ENCODE measurements at places on chromosomes 11 and 22. TPM values are rescaled to one million over a fixed set of nuclear protein-coding genes. Genes with fewer than 3 reads are reported as not detected.

GRCh38 chr11:45779602-45780001 lies 25.3 kb upstream of the SLC35C1 start:
- no peak for DNase-seq

DNA sequence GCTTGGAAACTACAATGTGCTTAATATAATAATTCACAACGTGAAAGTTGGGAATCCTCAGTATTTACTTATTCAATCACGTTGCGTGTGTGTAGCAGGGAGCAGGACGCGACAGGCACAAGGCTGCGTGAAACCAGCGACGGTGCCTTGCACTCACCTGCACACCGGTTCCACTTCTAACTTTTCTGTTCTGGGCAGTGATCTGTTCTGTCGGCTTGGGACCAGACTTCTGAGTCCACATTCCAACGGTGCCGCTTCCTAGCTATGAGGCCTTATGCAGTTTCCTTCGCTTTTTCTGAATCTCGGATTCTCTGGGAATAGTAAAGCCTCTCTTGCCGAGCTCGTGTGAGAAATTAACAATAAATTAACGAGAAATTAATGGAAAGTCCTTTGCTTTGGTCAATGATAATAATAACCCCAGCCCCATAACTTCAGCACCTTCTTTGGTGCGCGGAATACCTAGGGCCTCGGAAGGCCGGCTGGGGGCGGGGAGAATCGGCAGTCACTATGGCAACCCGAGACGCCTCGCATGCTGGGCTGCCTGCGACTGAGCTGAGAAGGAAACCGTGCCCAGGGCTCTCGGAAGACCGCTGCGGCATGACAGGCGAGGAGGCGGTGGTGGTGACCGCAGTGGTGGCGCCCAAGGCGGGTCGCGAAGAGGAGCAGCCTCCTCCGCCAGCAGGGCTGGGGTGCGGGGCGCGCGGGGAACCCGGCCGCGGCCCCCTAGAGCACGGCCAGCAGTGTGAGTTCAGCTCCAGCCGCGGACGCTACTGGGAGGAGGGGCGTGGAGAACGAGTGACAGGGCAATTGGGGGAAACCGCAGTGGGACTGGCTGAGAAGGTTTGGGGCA lies at the start of gene C11orf97:
C11orf97 (plus strand) TSS at position 530 of the 850 bp plus-strand sequence; CDS start at position 598, 68 bp downstream.
- DNase-seq = no peak

GRCh38 chr22:49019737-49020713 lies 807.6 kb downstream of the BRD1 start:
- no peak for DNase-seq

CDON gene
- 47.4 TPM for total RNA-seq

GRCh38 chr11:31487848-31488247 lies 21.6 kb downstream of the IMMP1L start:
- no peak for DNase-seq

SLCO2B1 gene
- total RNA-seq = 11.7 TPM

- no peak for DNase-seq
Measured at GRCh38 chr22:28669387-28669786, 10.3 kb downstream of the TTC28 start.

ART5 gene
- not detected for total RNA-seq

CCDC116 gene
- 0.53 TPM for total RNA-seq

CEP126 gene
- 8.2 TPM for total RNA-seq

- no peak for DNase-seq
Measured at GRCh38 chr11:46149342-46149741, 28.1 kb upstream of the PHF21A start.

GRCh38 chr11:124961972-124962609 lies 8.1 kb downstream of the CCDC15 start:
- DNase-seq = peak; percentile 67

- no peak for DNase-seq
Measured at GRCh38 chr22:49348631-49349030, 479.0 kb downstream of the BRD1 start.

TTC36 gene
- total RNA-seq = not detected

- DNase-seq = no peak
Measured at GRCh38 chr11:42043312-42043711, 583.9 kb upstream of the LRRC4C start.

GRCh38 chr22:49308300-49308699 lies 519.4 kb downstream of the BRD1 start:
- no peak for DNase-seq

APOA5 gene
- not detected for total RNA-seq

ENTHD1 gene
- not detected for total RNA-seq

DNA sequence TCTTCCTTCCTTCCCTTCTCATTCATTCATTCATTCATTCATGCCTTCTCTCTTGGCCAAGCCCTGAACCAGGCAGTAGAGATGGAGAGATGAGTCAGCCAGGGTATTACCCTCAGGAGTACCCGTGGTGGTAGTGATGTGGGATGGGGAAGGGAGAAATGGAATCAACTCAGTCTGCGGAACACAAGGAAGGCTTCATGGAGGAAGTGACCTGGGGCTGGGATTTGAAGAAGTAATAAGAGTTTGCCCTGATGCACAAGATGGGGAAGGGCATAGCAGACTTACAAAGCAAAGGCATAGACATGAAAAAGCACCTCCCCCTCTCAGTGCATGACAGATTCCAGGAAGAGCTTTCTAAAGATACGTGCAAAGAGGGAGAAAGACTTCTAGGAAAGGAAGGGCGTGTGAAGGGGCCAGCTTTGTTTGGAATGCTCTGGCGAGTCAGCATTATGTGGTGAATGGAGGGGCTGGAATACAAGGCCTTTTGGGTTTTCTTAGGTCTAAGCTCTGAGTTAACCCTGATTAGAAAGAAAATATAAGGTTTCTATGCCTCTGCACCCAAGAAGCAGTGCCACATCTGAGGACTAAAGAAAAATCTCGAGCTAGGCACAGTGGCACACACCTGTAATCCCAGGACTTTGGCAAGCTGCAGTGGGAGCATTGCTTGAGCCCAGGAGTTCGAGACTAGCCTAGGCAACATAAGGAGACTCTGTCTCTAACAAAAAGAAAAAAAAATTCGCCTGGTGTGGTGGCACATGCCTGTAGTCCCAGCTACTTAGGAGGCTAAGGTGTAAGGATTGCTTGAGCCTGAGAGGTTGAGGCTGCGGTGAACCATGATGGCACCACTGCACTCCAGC lies 36.4 kb upstream of the ACER3 start:
- no peak for DNase-seq

- DNase-seq = peak; percentile 39
Measured at GRCh38 chr11:134385774-134386565, 26.1 kb downstream of the B3GAT1 start.

ST14 gene
- 9.5 TPM for total RNA-seq

- DNase-seq = no peak
Measured at GRCh38 chr11:72758304-72758689, 6.1 kb upstream of the ARAP1 start.

SCGB1D2 gene
- not detected for total RNA-seq

CHST1 gene
- total RNA-seq = 2.7 TPM

DNA sequence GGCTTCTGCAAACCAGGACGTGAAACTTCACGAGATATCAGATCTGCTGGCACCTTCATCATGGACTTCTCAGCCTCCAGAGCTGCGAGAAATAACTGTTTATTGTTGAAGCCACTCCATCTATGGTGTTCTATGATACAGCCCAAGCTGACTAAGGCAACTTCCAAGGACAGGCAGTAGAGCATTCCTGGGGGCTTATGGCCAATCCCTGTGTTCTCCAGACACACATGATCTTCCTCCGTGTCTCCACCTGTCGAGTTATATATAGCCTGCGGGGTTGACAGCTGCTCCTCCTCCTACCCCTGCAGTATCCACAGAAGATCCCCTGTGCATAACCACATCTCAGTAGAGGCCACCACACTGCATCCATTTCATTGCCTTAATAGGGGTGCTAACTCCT lies 11.0 kb downstream of the TP53AIP1 start:
- no peak for DNase-seq

C22orf31 gene
- not detected for total RNA-seq

- no peak for DNase-seq
Measured at GRCh38 chr11:44862558-44863101, 88.1 kb downstream of the TP53I11 start.

P2RY6 gene
- 0.90 TPM for total RNA-seq

- DNase-seq = no peak
Measured at GRCh38 chr11:122625976-122626665, 29.4 kb upstream of the UBASH3B start.

RIMBP3B gene
- 0.11 TPM for total RNA-seq

DNA sequence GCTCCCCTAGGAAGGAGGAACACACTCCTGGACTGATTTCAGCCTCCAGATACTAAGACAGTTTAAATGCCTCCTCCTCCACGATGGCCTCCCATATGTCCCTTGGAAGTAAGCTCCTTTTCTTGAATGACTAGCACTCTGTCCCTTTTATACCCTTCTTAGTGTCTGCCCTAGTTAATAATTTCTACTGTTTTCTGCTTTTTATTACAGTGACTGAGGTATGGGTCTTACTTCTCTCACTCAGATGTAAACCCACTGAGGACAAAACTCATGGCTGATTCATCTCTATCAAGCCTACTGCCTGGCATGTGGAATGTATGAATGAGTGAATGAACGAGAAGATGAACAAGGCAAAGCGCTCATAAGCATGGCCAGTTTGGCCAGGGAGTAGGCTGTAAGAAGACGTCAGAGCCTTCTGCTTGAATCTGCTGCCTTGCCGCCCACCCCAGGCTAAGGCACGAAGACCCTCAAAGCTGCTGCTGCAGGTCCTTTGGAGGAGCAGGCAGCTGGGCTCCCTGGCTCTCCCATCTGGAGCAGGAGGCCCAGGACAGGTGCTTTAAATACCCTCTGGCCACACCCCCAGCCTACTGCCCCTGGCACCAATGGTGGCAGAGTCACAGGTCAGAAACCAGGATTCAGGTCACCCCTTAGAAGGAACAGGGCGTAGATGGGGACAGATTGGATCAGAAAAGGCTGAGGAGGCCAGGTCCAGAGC lies 8.2 kb upstream of the PGA3 start:
- no peak for DNase-seq

GRCh38 chr11:13635804-13636203 lies 32.7 kb upstream of the FAR1 start:
- DNase-seq = no peak

- DNase-seq = no peak
Measured at GRCh38 chr22:34784056-34784455, 281.9 kb upstream of the ISX start.

HTR3B gene
- total RNA-seq = not detected

- DNase-seq = no peak
Measured at GRCh38 chr22:47328550-47329243, 566.2 kb downstream of the TBC1D22A start.

RASSF10 gene
- total RNA-seq = 1.0 TPM

DNA sequence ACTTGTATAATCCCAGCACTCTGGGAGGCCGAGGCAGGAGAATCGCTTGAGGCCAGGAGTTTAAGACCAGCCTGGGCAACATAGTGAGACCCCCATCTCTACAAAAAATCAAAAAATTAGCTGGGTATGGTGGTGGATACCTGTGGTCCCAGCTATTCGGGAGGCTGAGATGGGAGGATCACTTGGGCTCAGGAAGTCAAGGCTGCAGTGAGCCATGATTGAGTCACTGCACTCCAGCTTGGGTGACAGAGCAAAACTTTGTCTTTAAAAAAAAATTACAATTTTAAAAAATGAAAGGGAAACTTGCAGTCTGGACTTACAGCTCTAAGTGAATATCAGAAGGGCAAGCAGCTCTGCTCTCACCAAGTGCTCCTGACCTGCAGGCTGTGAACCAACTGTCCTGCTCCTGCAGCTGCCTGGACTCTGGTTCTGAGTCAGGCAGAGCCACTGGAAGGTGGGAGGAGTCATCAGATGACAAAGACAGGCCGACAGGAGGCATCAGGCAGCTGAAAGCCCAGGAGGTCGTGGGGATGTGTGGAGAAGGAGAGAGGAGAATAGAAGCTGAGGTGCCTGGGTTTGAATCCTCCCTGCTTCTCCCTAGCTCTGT lies 9.6 kb downstream of the SMTNL1 start:
- DNase-seq = no peak

- DNase-seq = no peak
Measured at GRCh38 chr11:88300888-88301487, 36.5 kb downstream of the CTSC start.

GRCh38 chr22:45227645-45228400 lies 12.9 kb downstream of the KIAA0930 start:
- no peak for DNase-seq

OR4D5 gene
- total RNA-seq = not detected
